NCI-H1417 (cell line): ENCODE measurements at places on chromosomes 11 and 22.

GRCh38 chr22:36855478-36855877 is 5.3 kb upstream of the NCF4 start:
- no peak for DNase-seq

DNA sequence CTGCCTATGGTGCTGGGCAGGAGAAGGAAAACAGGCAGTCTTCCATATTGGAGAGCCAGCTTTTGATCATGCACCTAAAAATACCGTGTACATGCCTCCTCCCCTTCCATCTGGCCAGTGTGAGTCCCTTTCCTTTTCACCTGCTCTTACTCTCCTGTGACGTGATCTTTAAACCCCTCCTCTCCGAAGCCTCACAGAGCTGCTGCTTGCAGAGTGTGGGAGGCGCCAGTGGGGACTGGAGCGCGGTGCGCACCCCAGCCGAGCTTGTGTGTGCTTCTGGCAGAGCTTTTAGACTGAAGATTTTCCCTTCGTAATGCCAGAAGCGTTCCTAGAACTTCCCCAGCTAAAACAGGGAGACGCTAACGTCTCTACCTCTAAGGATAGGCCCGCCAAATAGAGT is 29.8 kb downstream of the MUC6 start:
- DNase-seq = peak; percentile 53

DNA sequence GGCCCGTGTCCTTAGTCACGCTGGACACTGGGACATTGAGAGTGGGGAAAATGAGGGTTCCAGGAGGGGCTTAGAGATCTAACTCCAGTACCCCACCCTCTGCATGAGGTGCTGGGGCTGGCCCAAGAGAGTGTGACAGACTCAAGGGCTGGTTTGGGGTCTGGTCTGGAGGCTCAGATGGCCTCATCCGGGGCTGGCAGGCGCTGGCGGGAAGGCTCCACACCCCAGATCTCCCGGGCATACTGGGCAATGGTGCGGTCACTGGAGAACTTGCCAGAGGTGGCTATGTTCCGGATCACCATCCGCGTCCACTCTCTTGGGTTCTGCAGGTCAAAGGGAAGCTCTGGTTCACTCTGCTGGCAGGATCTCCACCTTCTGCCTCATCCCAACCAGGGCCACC is 2.5 kb upstream of the RASGRP2 start:
- DNase-seq = no peak

GRCh38 chr11:69035150-69035945 is 13.4 kb upstream of the TPCN2 start:
- DNase-seq = no peak

DNA sequence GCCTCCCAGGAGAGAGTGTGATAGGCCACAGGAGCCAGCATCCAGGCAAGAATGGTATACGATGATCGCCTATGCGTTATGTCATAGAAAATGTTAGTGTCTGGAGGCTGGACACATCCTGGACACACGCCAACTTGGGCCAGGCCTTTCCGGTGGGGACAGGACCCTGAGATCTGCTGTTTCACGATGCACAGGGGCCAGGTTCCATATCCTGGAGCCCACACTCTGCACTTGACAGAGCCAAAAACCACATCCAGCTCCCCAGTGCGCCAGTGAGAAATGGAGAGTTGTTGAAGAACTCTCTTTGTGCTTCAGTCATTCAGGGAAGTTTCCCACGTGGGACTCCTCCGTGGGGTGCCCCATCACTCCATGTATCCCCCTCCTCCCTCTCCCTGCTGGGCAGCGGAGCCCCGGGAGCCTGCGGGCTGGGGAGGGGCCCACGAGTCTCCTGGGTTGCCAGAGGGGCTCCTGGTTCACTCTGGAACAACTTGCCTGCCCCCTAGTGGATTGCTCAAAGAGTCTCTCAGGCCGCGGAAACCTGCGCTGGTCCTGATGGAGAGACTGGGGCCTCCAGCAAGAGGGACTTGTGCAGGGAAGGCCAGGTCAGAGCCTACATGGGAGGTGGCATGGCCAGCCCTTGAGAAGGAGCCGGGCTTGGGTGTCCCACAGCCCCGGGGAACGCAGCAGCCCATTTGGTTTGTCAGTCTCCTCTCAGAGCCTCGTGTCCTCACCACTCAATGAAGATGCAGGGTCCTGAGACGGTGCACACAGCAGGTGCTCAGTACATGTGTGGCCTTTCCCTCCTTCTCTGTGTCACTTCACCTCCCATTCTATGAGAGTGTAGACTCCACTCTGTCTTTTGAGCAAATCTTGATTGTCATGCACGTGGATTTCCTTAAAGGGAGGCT is 10.2 kb upstream of the LRRC32 start:
- peak; percentile 71 for DNase-seq

DNA sequence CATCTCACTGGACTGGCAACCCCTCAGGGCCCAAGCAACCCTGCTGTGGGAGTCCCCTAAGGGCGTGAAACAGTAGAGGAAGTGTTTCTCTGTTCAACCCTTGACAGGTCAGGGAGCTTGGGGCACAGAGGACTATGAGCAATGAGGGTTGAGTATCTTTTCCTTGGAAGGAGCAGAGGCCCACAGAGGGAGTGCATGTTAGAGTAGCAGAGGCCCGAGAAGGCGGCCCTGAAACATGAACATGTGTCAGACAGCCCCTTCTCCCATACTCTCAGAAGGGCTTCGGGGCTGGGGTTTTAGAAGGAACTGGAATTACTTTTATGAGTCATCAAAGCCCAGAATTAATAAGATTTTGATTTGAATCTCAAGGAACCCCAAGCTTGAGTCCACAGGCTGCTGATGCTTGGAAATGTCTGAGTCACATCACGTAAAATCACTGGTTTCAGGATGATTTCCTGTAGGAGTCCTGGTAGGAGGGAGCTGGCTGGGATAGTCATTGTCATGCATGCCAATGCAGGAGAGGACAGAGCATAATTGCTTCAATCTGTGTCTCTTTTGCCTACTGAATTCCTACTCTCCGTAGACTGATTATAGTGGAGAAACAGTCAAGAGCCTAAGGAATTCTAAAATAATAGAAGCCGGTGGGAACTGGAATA is 22.6 kb downstream of the C11orf71 start:
- DNase-seq = no peak

- no peak for DNase-seq
Measured at GRCh38 chr11:61954106-61954850, 4.1 kb downstream of the BEST1 start.

DNA sequence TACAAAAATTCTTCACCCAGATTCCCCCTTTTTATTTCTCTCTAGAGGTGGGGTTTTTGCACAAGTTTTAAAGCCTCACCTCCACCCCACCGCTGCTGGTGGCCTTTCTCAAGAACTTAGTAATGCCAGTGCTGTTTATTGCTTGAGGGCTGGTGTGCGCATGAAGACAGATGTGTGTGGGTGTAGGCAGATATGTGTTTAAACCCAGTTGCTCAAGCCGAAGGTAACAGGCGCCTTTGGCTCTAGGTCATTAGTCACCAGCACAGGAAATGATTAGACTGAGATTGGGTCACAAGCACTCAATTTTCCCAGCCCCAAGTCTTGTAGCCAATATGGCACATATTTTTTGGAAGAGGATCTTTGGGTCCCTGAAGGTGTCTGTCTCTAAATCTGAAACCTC is 2.7 kb upstream of the CLMP start:
- DNase-seq = no peak

GRCh38 chr11:124950601-124951330 is 3.2 kb upstream of the CCDC15 start:
- no peak for DNase-seq
